ENCODE measurements at places on chromosomes 7 and 10.

GRCh38 chr7:100396421-100396982 is 23.2 kb downstream of the PILRA start:
- DNase-seq, result no peak

DNA sequence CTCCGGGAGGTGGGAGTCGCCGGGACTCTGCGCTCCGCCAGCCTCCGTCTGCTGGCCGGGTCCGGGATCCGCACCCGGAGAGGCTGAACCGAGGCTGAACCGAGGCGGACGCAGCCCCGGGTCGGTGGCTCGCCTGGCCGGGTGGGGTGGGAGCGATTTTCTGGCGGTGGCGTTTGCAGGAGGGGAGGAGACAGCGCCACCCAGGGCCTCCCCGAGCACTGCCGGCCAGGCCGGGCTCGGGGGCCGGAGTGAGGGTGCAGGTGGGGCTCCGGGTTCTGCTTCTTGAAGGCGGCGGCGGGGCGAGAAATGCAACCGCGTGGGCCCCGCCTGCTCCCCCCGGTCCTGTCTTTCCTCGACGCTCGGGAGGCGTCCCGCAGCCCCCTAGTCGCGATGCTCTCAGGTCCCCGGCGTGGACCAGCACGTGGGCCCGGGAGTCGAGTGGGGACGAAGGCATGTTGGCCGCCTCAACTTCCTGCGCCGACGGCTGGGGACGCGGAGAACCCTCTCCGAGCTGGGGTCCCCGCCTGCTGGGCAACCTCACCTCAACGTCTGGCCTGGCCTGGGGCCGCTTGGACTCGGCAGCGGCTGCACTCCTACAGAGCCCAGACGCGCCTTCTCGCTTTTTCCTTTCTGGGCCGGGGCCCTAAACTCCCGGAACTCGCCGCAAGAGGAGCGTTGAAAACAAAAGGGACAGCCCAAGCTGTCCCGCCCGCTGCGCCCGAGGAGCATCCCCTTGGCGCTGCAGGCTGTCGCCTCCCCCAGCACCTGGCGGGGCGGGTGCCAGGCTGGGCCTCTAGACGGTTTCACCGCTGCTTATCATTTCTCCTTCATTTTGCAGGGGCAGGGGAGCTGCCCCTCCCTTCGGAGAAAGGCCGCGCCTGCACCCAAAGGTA is 25.2 kb upstream of the VAX1 start:
- DNase-seq, result no peak

GRCh38 chr7:149459540-149460452 is 1.1 kb downstream of the ZNF777 start:
- DNase-seq, result no peak

DNA sequence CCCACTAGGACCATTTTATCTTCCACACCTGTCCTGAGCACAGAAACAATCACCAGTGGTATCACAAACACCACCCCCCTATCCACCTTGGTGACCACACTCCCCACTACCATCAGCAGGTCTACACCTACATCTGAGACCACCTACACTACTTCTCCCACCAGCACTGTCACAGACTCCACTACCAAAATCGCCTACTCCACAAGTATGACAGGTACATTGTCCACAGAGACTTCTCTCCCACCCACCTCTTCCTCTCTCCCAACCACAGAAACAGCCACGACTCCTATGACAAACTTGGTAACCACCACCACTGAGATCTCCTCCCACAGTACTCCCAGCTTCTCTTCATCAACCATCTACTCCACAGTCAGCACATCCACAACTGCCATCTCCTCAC is 3.3 kb downstream of the MUC3A start:
- DNase-seq, result no peak

DNA sequence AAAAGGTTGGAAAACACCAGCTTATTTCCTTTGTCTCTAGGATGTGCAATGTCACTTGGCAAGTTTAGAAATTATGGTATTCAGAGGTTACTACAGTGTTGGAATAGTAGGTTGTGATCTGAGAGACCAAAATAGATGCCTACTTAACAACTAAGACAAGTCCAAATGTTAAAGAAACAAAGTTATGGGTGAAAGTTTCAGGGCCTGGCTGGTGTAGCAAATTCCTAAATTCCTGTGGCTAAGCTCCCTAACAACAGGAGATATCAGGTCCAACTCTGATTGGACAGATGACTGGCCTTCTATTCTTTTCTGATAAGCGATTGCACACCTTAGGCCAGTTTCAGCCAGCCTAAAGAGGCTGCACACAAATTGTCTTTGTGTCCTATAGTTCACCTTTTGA is 873.5 kb downstream of the REEP3 start:
- no peak for DNase-seq
